T follicular helper cell (primary cell): ENCODE measurements at places on chromosomes 16 and 17.
A peak's percentile ranks its signal among the peaks of the same experiment; 100 is the strongest.

DNA sequence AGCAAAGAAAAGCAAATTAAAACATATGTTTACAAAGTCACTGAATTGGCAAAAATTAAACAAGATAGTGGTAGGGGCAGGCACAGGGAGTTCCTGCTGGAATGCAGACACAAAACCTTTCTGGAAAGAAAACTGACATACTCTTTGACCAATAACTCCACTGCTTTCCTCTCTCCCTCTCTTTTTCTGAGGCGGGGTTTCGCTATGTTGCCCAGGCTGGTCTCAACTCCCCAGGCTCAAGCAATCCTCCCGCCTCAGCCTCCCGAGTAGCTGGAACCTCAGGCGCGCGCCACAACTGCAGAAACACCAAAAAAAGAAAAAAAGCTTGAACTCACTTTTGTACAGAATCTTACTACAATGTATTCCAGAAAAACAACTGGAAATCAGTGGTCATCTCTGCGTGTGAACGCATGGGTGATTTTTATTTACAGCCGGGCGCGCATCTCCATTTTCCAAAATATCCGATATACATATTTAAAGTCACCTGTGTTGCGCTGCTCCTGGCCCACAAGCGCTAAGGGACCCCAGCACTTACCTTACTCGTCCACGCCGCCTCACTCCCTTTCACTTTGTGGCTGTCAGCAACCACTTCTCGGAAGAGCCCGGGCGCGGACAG is 480 bp downstream of the TXNL4B start:
- DNase-seq: no peak

GRCh38 chr17:36094232-36094631 is 4.3 kb upstream of the CCL3 start:
- DNase-seq: no peak

DNA sequence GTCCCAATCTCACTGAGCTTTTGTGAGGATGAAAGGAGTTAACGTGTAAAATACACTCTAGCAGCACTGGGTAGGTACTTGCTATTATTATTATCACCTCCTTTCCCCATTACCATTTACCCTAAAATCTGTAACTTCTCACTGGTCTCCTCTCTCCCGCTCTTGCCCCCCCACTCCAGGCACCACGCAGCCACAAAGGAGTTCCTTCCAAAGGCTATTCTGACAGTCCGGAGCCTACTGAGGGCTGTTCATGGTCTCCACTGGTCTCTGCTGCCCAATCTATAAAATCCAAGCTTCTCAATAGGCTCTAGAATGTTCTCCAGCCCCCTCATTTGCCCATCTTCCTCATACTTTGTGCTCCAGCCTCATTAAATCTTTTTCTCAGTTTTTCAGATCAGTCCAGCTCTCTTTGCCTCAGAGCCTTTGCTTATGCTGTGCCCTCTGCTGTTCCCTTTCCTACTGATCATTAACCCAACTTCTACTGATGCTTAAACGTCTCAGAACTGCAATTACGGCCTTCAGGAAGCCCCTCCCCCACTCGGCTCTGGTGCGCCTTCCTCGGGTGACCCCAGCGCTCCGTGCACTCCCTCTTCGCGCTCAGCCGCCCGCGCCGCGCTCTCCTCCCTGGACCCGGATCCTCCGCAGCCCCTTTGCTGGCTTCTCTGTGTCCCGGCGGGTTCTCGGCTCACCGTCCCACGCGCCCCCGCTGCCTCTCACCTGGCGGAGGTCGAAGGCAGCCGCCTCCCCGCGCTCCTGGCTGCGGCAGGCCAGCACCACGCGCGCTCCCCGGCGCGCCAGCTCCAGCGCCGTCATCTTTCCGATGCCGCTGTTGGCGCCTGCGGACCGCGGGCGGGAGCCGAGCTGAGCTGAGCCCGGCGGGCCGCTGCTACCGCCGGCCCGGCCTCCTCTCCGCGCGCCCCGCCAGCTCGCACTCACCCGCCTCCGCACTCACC is 737 bp downstream of the DHRS13 start:
- DNase-seq: peak; percentile 38

DNA sequence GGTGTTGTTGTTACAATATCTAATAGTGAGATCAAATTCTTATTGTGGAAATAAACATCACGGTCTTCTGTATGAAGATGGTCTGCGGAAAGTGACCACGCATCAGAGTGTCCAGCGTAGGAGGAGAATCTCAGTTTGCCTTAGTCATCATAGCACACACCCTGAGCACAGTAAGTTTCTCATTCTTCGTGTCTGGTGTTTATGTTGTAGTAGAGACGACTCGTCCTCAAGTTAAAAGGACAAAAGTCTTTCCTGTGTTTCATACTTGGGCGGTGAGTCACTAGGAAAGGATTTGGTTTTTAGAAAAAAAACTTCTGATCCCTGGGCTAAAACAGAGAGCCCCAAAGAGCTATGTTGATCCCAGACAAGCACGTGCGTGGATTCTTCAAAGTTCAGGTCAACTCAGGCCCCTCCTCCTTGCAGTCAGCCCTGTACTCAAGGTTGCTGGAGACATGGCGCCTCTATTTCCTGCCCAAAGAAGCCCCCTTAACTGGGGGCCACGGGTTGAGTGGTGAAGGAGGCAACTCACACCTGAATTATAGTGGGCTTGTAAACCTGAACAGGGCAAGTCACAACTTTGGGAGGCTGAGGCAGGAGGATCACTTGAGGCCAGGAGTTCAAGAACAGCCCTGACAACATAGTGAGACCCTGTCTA is 170.4 kb downstream of the ZFHX3 start:
- DNase-seq: no peak

DNA sequence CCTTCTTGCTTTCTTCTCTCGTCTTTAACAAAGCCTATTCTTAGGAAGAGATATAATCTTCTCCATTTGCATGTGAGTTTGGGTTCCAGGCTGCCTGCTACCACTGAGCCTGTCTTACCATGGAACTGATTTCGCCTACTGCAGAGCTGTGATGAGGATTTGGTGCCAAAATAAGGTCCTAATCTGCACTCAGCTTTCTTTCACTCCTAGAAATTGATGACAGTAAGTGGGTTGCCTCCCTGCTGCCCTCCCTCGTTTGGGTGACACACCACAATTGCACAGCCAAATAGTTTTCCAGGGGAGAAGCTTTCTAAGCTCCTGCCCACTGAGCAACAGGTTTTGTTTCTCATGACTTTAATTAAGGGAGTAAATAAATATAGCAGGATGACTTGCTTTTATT is 25.1 kb upstream of the ASIC2 start:
- no peak for DNase-seq

- DNase-seq: no peak
These were observed 7.4 kb upstream of the CACNA1H start for GRCh38 chr16:1145383-1146100.

DNA sequence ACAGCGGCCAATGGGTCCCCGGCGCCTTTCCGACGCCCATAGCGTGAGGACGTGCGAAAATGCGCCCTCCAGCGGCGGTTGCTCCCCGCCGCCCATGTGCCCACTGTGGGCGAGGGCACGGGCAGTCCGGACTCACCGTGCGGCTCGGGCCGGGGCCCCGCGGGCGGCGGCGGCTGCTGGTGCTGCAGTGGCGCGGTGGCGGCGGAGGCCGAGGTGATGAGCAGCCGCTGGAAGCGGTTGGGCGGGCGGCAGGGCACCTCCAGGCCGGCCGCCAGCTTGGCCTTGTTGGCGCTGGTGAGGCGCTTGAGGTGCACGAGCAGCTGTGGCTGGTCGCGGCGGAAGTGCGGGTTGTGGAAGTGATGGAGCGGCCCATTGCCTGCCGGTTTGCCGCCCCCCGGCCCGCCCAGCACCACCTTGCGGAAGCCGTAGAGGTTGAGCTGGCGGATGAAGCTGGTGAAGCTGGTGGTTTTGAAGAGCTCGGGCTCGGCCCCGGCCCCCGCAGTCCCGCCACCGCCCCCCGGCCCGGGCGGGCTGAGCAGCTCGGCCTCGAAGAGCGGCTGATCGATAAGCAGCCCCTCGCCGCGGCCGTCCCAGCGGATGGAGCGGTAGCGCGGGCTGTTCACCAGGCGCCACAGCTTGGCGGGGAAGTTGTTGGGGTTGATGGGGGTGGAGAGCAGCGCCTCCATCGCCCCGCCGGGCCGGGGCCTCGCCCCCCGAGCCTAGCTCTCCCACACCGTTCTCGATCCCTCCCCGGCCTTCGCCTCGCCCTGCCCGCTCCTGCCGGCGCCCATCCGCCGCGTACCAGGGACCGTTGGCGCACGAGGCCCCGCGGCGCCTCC is at the start of gene HSF5:
Gene HSF5, minus strand, starts transcription at position 820 of the 839 bp plus-strand sequence. Its CDS starts 134 bp downstream, at position 686.
- peak; percentile 57 for DNase-seq

DNA sequence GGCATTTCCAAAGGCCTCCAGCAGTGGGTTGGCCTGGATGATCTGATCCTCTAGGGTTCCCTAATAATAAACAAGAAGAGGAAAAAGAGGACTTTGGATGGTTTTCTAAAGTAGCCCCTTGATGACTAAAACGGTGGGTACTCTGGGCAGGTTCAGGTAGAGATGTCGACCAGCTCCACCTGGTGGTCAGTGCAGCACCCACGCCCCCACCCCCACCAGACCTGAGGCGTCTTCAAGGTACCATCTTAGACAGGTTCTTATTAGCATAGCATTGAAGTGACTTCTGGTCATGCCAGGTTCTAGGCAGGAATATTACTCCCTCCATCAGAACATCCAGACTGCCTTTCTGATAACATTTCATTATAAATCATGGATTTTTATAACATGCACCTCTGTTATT is 15.0 kb downstream of the MYH13 start:
- DNase-seq: no peak

- DNase-seq: no peak
These were observed 194.9 kb upstream of the RBFOX1 start for GRCh38 chr16:7137560-7138330.

DNA sequence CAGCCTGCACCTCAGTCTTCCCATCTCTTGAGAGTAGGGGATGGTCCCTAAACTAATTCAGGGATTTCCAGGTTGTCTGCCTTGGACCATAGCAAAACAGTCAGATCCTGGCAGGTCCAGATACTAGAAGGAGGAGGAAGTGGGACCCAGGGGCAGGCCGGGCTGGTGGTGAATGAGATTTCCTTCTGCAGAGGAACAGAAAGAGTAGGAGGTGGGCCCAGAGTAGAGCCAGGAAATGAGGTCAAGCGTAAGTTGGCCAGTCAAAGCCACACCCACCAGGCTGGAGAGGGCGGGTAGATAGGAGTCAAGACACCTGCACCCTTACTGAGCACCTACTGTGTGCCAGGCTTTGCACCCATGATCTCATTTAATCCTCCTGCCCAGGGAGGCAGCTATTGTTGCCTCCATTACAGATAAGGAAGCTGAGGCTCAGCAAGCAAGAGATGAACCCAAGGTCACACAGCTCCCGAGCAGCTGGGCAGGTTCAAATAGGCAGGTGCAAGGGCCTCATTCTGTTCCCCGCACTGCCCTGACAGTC is 2.6 kb downstream of the CDH5 start:
- no peak for DNase-seq

GRCh38 chr16:10644092-10644491 is 50.6 kb downstream of the TEKT5 start:
- DNase-seq: no peak

DNA sequence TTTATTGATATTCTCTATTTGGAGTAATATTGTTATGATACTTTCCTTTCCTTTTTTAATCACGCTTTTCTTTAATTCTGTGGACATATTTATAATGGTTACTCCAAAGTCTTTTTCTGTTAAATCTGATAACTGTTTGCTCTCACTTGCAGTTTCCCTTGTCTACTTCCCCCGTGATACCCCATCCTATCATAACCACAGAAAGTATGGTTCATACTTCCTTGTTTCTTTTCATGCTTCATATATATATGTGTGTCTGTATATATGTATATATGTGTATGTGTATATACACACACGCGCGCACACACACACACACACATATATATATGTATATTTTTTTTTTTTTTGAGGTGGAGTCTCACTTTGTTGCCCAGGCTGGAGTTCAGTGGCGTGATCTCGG is 23.5 kb downstream of the SPECC1 start:
- no peak for DNase-seq

- no peak for DNase-seq
These were observed 6.4 kb downstream of the PHKB start for GRCh38 chr16:47467501-47467900.

DNA sequence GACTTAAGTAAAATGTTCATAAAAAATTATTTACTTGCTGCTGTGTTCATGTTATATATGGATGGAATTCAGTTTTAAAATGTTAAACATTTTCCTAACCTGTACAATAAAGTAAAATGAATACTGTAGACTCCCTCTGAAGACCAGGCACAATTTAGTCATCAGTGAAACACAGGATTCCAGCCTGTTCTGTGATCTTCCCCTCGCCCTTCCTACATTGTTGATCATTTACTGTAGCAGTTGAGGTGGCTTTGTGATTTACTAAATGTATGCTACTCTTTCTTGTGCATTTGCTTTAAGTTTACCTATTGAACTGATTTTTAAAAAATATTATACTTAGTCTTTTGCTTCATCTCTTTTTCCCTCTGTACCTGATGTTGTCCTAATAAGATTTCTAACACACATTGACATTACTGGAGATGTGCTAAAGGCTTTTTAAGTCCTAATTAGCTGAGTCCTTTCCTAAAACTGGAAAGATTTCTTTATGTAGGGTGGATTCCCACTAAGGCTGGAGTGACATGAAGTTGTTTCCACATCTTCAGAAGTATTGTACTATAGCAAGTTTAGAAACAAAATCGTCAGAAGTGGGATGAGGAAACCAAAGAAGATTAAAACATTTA is 38.1 kb downstream of the PHKB start:
- no peak for DNase-seq

GRCh38 chr17:39667945-39668924 is at the start of gene PNMT:
PNMT (plus strand) TSS chr17:39668453; CDS start chr17:39668476, 23 bp downstream.
- peak; percentile 49 for DNase-seq

GRCh38 chr16:90008708-90009145 is 10.5 kb downstream of the DBNDD1 start:
- DNase-seq: peak; percentile 36

- DNase-seq: no peak
These were observed 2.0 kb downstream of the ROGDI start for GRCh38 chr16:4800290-4801041.

GRCh38 chr17:14214271-14214670 is 22.4 kb downstream of the CDRT15 start:
- no peak for DNase-seq

DNA sequence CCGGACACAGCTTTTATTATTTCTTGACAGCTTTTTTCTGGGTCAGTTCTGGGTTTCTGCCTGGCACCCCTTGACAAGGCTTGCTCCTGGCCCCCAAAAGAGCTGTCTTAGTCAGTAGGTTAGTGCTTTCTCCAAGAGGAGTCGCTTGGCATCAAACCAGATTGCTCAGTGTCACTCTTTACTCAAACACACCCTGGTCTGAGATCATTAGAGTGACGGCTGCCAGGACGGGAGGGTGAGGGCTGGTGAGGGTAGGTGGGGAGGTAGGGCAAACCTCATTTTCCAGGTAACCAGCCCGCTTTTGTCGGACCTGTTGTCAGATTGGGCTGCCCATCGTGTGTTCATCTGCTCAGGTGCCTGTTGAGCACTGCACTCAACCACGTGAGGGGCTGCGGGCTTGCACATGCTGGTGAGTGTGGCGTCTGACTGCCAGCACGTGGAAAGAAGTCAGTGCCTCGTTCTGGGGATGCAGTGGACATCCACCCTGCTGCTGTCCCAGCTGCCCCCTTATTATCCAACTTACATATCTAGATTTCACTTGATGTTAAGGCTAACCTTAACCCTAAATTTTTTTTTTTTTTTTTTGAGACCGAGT is 12.4 kb downstream of the TMEM94 start:
- no peak for DNase-seq
